ENCODE measurements at places on chromosomes 4 and X. TPM values are rescaled to one million over a fixed set of nuclear protein-coding genes. Genes with fewer than 3 reads are reported as not detected.

AREG gene
- 0.39 TPM for total RNA-seq

GRCh38 chr4:173478201-173478912 is 51.7 kb downstream of the HAND2 start:
- DNase-seq: no peak

- DNase-seq: no peak
Measured at GRCh38 chr4:84481077-84481859, 17.8 kb downstream of the NKX6-1 start.

DNA sequence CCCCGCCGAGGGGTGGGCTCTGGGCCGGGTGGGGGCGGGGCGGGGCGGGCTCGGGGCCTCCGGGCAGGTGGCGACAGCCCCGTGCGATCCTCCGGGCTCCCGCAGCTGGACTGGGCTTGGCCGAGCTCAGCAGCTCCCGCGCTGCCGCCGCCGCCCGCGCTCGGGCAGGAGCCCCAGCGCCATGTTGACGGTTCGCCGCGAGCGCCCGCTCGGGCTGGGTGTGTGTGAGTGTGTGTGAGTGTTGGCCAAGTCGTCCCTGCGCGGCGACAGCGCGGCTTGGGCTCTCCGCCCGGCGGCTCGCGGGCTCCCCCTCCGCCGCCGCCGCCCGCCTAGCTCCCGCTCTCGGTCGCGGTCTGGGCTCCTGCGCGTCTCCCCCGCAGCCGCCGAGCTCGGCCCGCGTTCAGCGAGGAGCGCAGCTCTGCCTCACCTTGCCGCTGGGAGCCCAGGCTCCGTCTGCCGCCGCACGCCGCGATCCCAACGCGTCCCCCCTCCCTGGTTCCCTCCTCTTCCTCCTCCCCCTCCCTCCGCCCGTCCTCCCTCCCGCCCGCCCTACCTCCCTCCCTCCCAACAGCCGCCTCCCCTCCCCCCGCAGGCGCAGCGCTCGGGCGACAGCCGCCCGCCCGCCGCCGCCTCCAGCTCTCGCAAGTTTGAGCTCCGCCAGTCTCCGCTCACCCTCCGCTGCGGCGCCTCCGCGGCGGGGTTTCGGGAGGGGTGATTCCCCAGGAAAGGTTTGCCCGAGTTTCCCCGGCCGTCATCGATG is at the start of gene BCOR:
Gene BCOR, minus strand, starts transcription at position 455 of the 760 bp plus-strand sequence. CDS start 20,029 bp downstream, outside the sequence.
- DNase-seq: peak; percentile 85

- no peak for DNase-seq
Measured at GRCh38 chr4:48974979-48975640, 11.0 kb upstream of the CWH43 start.

Data from right lobe of liver (tissue), 6 donors.